ENCODE measurements at places on chromosomes 2 and 18.

GRCh38 chr2:119049968-119050704 lies 108.1 kb downstream of the MARCO start:
- no peak for DNase-seq

GRCh38 chr2:205803500-205803899 lies 121.2 kb downstream of the NRP2 start:
- DNase-seq, result no peak

DNA sequence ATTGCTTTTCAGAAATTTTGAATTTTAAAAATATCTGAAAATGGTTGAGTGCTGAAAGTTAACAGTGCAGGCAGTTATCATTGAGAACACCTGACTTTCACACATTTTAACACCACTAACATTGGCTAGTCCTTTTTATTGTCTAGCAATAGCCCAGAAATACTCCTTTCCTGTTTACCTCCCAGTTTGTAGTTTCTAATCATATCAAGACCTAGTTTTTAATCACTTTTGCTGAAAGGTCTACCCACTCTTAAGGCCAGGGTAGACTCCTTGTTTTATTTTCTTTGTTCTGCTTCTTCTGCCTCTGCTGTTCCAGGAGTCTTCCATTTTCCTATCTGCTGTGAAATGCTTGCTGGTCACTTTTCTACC lies 72.1 kb downstream of the UBE2E3 start:
- no peak for DNase-seq

DNA sequence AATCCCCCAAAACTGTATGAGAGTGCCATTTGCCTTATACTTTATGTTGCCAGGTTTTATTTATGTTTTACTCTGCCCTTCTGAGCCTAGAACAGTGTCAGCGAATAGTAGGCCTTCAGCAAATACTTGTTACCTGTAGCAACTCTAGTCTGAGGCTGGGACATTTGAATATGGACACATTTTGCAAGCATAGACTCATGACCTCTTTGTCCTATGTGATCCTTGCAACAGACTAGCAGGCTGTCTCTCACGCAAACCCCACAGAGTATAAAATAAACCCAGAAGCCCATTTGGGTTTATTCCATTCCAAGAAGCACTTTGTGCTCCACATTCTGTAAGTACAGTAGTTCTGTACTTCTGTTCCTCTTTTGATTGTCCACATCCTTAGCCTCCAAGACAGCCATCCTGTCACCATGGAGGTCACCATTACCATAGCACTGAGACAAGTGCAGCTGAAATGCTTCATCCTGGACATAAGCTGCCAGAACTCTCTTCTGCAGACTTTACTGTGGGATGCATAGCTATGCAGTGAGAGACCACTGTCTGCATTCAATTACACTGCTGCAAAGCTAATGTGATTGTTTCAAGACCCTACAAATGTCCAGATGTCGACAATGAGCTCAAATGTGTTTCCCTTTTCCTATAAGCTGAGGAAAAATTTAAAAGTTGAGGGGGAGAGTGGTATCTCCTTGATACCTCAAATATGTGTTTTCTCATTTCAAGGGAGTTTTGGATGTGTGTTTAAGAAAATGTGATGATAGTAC lies 425.7 kb downstream of the PID1 start:
- DNase-seq, result no peak

- DNase-seq, result no peak
Measured at GRCh38 chr2:221494556-221494955, 77.5 kb downstream of the EPHA4 start.

DNA sequence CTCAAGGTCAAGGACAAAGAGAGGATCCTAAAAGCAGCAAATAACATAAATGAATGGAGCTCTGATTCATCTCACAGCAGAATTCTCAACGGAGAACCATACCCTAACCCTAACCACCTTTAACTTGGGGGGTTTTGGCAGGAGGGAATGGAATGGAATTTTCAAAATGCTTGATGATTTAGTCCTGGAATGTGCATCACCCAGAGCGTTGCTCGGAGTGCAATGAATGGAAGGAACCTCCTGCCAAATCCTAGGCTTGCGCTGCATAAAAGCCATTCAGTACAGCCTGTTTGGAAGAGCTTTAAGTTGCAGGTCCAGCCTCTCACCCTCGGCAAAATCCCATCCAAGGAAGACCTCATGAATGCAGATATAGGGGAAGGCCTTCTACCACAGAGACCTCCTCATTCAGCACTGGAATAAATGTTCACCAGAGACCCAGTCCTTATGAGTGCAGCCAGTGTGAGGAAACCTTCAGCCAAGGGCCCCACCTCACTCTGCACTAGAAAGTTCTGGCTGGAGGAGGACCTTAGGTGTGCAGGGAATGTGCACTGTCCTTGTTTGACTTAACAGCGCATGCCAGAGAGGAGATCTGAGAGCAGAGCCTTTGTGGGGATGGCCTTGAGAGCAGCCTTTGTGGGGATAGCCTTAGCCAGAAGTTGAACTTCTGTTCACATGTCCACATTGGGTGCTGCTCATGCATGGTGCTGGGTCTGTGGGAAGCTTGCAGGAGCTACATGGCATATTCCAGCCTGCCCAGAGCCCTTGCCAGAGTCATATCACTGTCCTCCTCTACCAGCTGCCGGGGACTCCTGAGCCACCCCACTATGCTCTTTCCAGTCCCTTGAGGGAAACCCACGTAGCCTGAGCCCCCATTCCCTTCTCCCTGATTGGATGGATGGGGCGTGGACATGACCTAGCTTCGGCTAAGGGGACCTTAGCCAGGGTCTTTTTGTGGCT lies 30.5 kb downstream of the ASB1 start:
- DNase-seq, result no peak

- no peak for DNase-seq
Measured at GRCh38 chr2:58195662-58196061, 45.5 kb downstream of the FANCL start.

GRCh38 chr2:240418311-240418710 lies 17.2 kb upstream of the GPC1 start:
- no peak for DNase-seq

- no peak for DNase-seq
Measured at GRCh38 chr2:227377467-227378351, 1.4 kb downstream of the TM4SF20 start.

- no peak for DNase-seq
Measured at GRCh38 chr18:25253136-25253535, 98.8 kb downstream of the ZNF521 start.

- DNase-seq, result no peak
Measured at GRCh38 chr2:232839411-232840079, 30.5 kb upstream of the SNORC start.

DNA sequence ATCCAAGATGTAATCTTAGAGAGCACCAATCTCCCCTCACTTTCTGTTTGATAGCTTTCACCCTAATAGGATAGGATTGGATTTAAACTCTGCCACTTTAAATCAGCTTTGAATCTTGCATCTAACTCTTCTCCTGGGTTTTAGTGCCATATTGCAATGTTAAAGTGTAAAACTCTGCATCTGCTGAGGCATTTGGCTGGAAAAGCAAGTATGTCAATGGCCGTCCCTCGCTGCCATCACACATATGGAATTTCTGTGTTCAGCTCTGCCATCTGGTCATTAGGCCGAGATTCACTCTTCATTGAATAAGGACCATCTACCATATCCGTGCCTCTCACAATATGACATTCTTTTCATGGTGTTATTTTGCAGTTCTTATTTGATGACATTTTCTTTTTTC lies 728.1 kb upstream of the PIK3C3 start:
- peak; percentile 61 for DNase-seq

DNA sequence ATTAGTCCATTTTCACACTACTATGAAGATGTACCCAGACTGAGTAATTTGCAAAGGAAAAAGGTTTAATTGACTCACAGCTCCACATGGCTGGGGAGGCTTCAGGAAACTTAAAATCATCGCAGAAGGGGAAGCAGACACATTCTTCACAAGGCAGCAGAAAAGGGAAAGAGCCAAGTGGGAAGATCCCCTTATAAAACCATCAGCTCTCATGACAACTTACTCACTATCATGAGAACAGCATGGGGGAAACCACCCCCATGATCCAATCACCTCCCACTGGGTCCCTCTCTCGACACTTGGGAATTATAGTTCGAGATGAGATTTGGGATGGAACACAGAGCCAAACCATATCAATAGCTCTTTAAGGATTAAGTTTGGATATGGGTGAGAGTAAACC lies 246.1 kb upstream of the CYRIA start:
- DNase-seq, result no peak

DNA sequence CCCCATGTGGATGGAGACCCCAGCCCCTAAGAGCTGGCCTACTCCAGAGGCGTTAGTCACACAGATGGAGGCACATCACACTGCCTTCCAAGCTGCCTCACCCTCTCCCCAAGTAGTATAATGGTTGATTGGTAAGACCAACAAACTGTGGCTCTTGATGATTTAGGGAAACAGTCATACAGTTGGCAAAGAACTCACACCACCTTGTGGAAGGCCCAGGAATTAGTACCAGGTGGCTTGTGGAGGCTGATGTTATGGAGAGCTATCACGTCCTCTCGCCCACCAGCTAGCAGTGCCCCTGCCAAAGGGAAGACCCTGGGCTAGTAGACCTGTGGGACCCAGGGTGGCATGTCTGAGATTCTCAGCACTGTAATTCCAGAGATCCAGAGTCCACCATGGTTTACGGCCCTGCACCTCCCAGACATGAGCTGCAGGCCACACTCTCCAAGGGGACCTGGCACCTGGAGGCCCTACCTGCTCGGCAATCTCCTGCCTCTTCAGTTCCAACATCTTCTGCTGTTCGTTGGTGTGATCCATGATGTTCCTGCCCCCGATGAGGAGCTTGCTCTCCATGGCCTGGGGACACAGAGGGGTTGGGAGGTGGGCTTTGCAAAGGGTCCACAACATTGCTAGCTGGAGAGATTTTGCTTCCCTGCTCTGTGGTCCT lies 26.3 kb downstream of the KIF3C start:
- DNase-seq, result no peak

- peak; percentile 29 for DNase-seq
Measured at GRCh38 chr2:56191617-56192016, 7.8 kb downstream of the CCDC85A start.

GRCh38 chr2:29247336-29247914 lies 132.2 kb downstream of the CLIP4 start:
- no peak for DNase-seq

DNA sequence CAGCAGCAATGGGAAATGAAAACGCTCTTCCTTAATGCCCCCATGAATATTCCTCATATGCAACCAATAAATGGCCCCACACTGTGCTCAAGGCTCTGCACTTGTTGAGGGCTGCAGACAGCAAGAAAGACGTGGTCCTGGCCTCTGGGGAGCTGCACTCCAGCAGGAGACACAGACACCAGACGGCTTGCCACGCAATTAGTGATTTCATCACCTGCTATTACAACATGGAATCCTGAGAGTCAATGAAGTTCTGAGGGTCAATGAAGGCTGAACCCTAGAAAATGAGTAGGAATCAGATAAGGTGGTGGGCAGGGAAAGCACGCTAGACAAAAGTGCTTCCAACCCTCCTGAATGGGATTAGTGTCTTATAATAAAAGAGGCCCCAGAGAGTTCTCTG lies 18.9 kb downstream of the CREG2 start:
- DNase-seq, result no peak

GRCh38 chr2:223226264-223226663 lies 174.3 kb downstream of the KCNE4 start:
- DNase-seq, result no peak

- peak; percentile 75 for DNase-seq
Measured at GRCh38 chr2:184032983-184033382, 565.3 kb upstream of the ZNF804A start.

DNA sequence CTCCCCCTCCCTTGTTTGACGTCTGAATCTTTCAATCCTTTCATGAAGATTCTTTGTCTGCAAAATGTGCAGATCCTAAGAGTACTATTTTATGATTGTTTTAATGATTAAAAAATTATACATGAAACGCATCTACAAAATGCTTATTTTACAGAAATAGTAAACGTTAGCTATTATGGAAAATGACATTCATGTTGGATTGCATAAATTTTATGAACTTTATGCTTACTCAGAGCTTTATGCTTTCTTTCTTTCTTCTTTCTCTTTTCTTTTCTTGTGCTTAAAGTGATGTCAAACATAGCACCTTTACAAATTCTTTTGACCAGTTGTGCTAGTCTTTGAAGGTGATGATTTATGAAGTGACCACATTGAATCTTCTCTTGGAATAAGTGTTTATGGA lies 805.4 kb downstream of the ADCYAP1 start:
- no peak for DNase-seq

GRCh38 chr2:162266460-162266760 lies 23.2 kb upstream of the FAP start:
- no peak for DNase-seq

DNA sequence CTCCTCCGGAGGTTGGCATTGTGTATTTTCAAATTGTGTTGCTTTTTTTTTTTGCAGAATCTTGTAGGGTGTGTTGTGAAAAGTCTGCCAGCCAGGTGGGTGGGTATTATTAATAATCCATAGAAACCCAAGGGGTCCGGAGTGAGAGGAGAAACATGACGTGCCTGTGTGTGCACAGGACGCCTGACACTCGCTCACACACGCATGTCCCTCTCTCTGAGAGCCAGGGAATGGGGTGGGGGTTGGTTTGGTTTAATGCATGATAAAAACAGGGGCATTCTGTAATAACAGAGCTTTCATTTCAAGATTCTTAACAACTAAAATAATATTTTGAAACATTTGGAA lies 224.8 kb downstream of the FAM210A start:
- no peak for DNase-seq

- DNase-seq, result no peak
Measured at GRCh38 chr2:105087273-105087672, 49.4 kb downstream of the MRPS9 start.

DNA sequence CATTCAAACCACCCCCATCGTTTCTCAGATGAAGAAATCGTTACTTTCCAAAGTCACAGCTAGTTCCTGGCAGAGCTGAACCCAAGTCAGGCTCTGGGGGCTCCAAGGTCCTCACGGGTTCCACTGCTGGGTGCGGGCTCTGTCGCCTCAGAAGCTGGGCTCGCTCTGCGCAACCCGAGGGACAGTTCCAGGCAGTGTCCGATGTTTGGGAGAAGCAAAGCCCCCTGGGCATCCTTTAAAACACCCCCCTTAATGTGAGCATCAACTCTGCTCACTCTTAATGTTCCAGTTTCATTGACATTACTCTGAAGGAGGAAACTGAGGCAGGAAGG lies 796 bp downstream of the AOX1 start:
- no peak for DNase-seq
